ENCODE measurements at places on chromosomes 2 and 18.

DNA sequence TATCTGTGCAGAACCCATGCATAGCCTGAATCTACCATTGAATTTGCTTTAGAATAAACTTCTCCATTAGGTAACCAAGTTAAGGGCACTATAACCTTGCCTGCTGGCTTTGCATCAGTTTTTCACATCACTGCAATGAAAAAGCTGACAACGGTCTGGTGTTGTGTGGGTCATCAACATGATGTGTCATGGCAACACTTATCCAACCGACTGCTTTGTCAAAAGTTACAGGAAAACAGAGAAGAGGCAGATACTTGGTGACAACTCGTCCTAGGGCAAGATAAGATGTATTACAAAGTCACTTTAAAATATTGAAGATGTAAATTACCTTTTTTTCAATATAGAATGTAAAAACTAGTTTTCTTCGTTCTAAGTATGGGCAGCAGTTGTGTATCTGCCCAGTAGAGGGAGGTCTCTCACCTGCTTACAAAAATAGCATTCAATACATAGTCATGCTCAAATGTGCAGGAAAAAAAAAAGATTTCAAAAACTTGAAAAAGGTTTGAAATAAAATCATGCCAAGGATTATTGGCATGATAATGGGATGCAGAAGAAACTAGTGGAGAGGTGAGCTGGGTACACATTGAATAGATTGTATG, 96.3 kb downstream of the EVA1A start:
- DNase-seq: no peak

GRCh38 chr2:58427572-58428095, 186.5 kb upstream of the FANCL start:
- DNase-seq: no peak

DNA sequence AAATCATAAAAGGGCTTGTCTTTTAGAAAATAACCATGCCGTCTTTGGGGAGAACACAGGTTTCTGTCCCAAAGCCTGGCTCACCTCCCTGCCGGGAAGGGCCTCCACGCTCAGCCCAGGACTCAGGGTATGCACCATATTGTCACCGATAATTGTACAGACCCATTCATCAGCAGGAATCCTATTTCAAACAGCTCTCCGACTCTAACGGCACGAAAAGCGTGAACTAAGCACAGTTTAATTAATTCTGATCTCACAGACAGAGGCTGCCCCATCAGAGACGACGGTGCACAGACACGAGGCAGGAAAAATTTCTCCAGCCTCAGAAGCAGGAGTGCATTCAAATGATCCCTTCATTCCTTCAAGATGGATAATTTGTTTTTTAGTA, 276.2 kb downstream of the MYCN start:
- no peak for DNase-seq

DNA sequence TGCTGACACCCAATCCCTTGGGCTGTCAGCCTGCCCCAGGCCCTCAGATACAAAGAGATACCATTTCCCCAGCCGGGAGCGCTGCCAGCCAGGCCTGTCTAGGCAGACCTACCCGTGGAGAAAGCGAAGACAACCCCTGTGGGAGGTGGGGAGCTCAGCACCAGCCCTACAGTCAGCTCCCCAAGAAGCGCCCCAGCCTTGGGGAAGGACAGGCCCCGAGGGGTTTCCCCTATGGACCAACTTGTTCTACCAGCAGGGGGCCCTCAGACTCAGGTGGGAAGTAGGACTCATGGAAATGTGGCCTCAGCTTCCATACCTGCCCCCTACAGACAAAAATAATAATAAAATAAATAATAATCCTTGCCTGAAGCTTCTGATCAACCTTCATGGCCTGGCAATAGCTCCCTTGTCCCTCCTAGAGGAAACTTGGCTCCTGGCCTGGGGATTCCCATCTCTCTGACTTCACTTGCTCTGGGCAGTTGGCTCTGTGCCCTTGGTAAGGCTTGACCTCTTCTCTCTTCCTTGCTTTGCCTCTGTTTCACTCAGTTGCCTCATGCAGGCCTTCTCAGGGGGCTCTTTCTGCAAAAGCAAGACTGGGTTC, 7.0 kb downstream of the SLC35F6 start:
- DNase-seq: no peak

- DNase-seq: no peak
Measured at GRCh38 chr18:42883169-42883568, 232.3 kb downstream of the RIT2 start.

DNA sequence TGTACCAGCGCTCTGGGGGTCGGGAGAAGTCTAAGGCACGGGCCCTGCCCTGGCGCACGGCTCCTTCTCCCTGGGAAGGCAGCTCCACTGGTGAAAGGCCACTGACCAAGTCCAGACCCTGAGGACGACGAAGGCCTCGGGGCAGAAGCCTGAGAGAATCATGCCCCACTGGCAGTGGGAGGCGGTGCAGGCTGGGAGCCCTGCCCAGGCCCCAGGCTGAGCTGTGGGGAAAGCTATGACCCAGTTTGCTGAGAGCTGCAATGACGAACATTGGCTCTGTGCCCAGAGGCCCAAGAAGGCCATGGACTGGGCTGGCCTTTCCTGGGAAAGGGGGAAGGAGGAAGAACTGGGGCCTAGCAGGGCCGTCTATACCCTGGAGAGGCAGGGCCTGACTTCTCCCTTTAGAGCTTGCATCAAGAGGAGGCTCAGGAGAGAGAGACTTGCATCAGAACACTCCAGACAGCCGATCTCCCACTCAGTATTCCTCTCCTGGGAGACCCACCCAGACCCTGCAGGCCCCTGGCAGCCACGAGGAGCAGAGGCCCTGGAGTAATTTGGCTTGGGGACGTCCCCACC, 32.9 kb downstream of the HS1BP3 start:
- DNase-seq: no peak

DNA sequence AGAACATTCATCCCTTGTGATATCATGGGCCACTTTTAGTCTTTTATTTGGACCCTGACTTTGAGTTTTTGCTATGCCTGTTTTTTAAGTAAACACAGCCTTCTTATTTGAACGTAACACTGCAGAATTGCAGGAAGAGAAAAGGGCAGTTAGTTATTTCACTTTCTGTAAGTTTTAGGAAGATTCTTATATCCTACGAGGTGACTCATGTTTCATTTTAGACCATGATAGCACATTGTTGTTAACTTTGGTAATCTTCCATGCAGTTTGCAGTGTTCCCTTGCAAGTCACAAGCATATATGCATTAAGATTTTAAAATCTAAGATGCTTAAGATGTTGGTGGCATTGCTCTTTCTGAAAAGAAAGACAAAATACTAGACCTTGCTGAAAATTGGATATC, 128.6 kb upstream of the EPC2 start:
- no peak for DNase-seq

- DNase-seq: no peak
Measured at GRCh38 chr18:62959481-62959880, 244.1 kb downstream of the PHLPP1 start.

GRCh38 chr2:172446474-172447063, 19.2 kb downstream of the ITGA6 start:
- DNase-seq: no peak

GRCh38 chr2:48946449-48947048, 191.0 kb upstream of the LHCGR start:
- peak; percentile 5 for DNase-seq

- DNase-seq: no peak
Measured at GRCh38 chr2:174897286-174897685, 107.9 kb downstream of the CHN1 start.

- DNase-seq: no peak
Measured at GRCh38 chr2:190811811-190812210, 68.8 kb upstream of the GLS start.

- DNase-seq: no peak
Measured at GRCh38 chr2:174878537-174879147, 114.4 kb upstream of the CHRNA1 start.

GRCh38 chr2:194819367-194819766, 837.7 kb upstream of the SLC39A10 start:
- DNase-seq: no peak

GRCh38 chr2:10493634-10494281, 45.6 kb upstream of the ODC1 start:
- DNase-seq: no peak

DNA sequence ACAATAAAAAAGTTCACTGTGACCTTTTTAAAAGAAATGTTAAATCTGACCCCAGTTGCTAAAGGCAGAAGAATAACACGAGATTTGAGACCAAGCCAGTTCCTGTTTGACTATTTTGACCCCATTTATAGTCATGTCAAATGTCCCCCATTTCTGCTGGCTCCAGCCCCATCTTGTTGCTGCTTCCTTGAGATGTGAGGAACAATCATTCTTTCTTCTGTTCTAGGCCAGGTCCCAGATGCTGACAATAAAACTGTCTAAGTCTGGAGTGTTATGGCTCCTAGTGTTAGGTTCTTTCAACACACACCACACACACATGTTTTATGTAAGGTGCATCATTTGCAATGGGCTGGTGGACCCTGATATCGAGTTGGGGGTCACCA, 92.0 kb upstream of the CYP1B1 start:
- DNase-seq: no peak

DNA sequence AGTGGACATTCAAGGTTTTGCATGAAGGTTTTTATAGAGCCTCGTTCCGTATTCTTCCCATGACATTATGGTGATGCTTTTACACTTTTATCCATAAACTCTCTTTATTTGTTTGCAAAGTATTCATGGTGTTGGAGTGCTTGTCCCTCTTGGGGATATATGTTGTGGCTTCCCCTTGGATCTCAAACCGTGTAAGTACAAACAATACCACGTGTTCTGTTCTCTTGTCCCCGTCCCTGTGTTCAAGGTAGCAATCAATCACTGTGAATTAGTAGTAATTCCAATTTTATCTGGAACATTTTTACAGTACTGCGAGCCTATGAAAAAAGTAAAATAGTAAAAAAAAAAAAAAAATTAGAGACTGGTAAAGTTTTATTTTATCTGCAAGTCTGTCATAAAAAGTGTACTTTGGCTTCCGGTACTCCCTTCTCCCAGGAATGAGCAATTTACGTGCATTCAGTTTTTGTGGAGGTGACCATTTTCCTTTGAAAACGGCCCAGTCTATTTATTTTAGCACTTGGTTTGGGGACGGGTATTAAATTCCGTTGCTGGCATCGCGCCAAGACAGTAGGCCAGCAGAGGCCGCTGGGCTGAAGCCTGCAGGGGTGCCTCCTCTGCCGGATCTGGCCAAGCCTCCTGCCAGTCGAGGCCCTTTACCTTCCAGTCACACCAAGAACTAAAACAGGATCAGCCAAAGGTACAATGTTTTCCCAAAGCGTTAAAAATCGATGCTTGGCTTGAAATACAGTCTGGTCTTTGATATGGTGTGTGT, 175.7 kb downstream of the SOCS6 start:
- DNase-seq: no peak

DNA sequence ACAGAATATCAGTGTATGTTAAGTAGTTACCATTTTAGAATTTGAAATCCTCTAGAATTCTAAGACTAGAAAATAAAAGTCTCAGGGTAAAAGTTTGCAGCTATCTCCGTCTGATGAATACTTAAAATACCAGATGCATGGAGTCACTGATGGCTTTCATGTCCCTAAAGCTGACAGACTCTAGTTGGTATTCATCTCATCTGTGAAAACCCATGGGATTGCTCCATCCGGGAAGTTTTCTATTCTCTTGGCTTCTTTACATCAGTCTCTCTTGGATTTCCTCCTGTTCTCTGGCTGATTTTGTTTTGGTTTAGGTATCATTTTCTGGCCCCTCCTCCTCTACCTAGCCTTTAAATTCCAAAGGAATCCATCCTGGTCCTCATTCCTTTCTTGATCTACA, 465.6 kb upstream of the POU3F3 start:
- DNase-seq: no peak

Measured in activated naive CD4-positive, alpha-beta T cell (primary cell).